ENCODE measurements at places on chromosomes 7 and 10.
A peak's percentile ranks its signal among the peaks of the same experiment; 100 is the strongest.

DNA sequence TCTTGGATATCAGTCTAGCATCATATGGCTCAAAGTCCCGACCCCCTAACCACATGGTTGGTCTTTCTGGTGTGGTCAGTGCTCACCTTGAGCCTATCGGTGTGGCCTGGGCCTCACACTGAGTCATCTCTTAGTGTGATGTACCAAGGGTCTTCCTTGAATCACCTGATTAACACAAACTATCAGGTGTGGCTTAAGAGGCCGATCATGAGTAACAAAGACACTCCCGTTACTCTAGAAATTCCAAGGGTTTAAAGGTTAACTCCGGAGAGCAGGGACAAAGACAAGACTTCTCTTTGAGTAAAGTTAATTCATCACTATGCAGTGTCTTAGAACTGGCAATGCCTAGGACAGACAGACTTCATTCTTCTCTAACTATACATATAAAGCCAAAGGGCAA is 52.3 kb upstream of the ARMC3 start:
- no peak for DNase-seq

DNA sequence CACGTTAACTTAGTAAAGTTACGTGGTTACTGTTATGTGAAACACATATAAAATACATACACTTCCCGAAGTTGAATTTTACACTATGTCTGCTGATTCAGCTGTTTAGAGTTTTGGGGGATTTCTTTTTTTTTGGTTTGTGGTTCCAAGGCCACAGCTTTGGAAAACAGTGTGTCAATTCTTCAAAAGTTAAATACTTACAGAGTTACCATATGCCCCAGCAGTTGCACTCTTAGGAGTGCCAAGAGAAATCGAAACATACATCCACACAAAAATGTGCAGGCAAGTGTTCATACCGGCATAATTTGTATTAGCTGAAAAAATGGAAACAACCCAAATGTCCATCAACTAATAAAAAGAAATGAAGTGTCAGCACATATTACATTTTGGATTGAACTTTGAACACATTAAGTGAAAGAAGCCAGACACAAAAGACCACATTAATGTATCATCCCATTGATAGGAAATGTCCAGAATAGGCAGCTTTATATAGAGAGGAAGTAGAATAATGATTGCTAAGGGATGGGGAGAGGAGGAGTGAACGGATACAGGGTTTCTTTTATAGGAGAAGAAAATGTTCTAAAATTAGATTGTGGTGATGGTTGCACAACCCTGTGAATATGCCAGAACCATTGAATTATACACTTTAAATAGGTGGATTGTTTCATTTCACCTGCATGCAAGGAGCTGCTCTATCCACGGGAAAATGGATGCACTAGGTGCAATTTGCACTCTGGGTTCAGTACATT is 17.6 kb downstream of the APBB1IP start:
- no peak for DNase-seq

DNA sequence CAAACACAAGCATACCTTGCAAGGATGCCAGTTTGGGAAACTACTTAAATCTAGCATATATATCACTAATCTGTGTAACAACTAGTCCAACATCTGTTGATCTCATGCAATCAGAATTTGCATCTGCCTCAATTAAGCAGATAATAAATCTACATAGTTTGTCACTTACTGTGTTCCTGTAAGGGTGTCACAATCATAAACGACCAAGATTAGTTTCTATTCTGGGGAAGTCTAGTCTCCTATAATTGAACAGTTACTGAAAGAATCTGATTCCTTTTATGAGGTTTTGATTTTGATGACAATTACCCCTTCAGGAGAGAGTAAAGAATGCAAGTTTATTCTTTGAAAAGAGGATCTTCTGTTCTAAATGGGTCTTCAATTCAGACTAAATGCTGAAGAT is 85.5 kb upstream of the LRRN3 start:
- DNase-seq, result peak; percentile 53

- DNase-seq, result no peak
Measured at GRCh38 chr7:115708013-115708341, 322.6 kb downstream of the TFEC start.

DNA sequence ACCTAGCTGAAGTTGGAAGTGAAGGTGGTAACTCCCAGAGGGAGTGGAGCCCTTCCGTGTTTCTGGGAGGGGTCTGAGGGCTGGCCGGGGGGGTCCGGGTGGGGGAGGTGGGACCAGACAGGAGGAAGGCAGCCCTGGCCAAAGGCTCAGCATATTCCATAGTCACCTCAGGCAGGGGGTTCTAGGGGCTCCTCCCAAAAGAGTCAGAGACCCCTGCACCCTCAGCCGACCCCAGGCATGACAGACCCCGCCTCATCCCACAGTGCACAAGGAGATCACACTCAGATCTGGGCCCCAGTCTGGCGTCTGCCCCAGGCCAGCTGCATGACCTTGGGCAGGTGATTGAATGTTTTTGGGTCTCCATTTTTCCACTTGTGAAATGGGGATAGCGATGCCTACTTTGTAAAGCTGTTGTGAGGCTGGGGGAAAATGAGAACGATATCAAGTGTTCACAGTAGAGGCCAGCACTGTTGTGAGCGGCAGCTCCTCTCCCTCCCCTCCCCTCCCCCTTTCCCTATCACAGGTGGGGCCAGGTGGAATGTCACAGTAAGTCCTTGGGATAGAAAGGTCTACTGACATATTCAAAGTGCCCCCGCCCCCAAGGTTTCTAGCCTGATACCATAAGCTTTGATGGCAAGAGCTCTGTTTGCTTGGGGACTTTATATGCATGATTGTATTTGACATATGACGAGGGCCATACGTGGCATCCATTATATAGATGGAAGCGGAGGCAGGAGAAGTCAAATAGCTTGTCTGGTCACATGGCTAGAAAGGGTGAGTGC is 33.3 kb downstream of the DNAJB12 start:
- no peak for DNase-seq

- peak; percentile 24 for DNase-seq
Measured at GRCh38 chr10:58885686-58886345, 290.6 kb upstream of the PHYHIPL start.

DNA sequence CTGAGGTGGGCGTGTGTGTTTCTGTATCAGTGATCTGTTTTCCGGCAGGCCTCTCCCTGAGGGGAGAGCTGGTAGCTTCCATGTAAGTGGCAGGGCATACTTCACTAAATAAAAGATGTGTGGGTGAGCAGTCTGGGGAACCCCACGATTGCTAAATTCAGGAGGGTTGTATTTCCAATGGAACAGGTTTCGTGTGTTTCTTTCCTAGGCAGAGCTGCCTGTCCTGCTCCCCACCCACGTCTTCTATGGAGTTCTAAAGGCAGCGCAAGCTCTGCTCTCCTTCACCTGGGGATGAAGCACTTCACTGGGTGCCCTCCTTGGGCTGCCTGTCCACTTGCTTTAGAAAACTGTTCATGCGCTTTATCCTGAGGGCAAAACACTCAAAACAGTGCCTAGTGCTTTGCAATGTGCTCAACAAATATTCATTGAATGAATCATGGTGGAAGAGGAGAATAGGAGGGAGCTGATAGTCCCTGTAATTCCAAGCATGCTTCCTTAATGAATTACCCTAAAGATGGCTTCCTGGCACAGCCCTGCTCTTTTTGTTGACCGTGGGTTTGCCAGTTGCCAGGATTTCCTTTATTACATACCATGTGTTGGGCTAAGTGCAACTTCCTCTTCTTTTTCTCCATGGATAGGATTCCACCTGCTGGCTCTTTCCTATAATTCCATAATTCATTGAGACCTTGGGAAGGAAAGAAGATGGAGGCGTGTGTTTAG is 50.6 kb upstream of the SRPK2 start:
- DNase-seq, result peak; percentile 87

- DNase-seq, result no peak
Measured at GRCh38 chr10:120643351-120643750, 186.3 kb downstream of the PLPP4 start.

- no peak for DNase-seq
Measured at GRCh38 chr7:122352454-122352853, 47.9 kb upstream of the FEZF1 start.

DNA sequence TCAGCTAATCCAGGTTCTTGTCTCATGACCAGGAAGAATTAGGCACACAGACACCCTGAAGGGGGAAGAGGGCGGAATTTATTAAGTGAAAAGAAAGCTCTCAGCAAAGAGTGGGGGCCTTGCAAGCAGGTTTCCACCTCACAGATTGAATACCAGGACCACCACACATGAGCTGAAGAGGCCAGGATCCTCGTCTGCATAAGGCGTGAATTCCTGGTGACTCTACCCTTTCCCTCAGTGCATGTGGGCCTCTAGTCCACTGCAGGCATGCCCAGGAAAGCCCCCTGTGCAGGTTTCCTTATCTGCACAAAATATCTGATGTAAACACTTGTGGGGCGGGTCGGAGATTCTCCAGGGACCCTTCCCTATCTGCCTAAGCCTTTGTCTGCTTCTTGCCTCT is 782.1 kb upstream of the LRRN3 start:
- no peak for DNase-seq

DNA sequence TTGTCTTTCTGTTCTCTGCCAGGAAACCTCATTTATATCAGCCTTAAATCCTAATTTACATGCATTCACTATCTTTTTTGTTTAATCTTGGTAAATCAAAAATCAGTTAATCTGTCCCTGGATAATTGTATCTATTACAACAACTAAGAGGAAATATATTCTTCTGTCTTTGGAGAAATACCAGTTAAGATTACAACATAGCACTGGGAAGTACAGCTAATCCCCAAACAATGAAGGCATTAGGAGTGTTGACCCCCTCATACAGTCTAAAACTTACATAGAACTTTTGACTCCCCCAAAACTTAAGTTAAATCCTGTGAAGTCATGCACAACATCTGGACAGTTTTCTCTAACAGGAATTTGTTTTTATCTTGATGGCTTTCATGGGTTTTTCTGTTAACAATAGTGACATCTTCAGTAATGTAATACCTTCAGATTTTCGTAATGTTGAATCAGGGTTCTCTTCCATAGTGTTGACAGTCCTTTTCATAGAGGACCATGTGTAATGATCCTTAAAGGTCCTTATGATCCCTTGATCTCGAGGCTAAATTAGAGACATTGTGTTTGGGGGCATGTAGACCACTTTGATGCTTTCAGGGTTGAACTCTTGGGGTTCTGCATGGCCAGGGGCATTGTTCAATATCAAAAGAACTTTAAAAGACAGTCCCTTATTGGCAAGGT is 24.1 kb upstream of the ABCC2 start:
- peak; percentile 23 for DNase-seq

DNA sequence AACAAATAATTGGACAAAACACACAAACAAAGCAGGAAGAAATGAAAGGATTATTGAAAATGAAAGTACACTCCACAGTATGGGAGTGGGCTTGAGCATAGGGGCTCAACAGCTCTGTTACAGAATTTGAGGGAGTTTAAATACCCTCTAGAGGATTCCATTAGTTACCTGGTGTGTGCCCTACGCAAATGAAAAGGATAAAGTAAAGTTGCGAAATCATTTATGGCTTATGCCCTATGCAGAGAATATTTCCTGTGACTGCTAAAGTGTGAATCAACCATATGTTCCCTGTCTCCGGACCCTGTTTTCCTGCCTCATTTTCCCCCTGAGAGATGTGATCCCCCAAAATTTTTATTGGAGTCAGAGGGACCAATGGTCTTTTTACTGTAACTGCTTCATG is 634.6 kb upstream of the CNTNAP2 start:
- no peak for DNase-seq

DNA sequence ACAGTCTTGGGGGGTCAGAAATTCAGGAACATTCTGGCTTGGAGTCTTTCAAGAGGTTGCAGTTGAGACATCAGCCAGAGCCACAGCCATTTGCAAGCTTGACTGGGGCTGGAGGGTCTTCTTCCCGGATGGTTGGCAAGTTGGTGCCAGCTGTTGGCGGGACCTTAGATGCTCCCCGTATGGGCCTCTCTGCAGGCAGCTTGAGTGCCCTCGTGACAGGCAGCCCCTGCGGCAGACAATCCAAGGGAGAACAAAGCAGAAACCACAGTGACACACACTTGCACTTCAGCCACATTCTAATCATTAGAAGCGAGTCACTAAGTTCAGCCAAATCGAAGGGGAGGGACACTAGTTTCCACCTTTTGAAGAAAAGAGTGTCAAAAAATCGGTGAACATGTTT is 59.4 kb upstream of the MXI1 start:
- DNase-seq, result no peak

DNA sequence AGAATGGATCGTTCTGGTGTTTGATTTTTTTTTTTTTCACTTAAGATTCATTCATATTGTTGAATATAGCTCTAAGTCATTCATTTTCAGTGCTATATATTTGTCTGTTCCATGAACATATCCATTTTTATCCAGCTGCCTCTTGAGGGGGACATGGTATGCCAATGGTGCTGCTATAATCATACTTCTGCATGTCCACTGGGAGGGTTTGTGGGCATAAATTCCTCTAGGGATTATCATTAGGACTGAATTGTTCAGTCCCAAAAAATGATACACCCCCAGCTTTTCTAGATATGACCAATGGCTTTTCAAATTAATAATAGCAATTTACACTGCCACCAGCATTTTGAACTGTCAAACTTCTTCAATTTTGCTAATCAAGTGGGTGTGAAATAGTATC is 41.1 kb downstream of the CAV1 start:
- DNase-seq, result no peak

DNA sequence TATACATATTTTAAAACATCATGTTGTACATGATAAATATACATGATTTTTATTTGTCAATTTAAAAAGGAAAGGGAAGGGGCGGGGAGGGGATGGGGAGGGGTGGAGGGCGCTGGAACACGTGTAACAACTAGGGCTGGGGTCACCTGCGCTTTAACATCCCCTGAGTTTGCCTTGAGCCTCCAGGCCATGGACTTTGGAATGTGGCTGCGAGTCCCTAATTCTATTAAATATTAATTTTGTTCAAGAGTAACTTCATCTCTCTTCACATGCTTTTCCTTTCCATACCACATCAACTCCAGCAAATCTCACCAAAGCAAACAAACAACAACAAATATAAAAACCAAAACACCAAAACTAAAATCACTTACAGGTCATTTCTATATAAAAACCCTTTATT is 10.6 kb downstream of the IFIT5 start:
- no peak for DNase-seq

- DNase-seq, result peak; percentile 50
Measured at GRCh38 chr10:22761569-22762220, 47.3 kb upstream of the PIP4K2A start.

DNA sequence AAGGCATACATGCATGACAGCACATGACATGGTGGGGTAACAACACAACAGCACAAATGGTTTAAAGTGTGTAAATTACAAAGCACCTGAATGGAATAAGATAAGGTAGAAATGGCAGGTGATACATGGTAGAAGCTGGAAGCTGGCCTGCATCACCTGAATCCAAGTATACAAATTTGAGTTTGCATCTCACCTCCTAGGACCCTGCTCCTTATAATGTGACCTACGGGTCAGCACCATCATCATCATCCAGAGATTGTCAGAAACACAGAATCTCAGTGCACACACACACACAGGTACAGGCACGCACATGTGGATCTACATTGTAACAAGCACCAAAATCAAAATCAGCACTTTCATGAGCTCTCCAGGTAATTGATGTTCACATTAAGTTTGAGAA is 1048.2 kb upstream of the AUTS2 start:
- no peak for DNase-seq
